ENCODE measurements at places on chromosomes 16 and 17. TPM values are rescaled to one million over a fixed set of nuclear protein-coding genes. Genes with fewer than 3 reads are reported as not detected.

Gene GAS2L2
- total RNA-seq = not detected

Gene MILR1
- total RNA-seq = 18.9 TPM

Gene PSMD11
- total RNA-seq = 50.1 TPM

Gene TBC1D3B
- total RNA-seq = 3.8 TPM

Gene OR1F1
- total RNA-seq = not detected

Gene EPX
- not detected for total RNA-seq

Data from posterior vena cava (tissue), 2 donors.